ENCODE measurements at places on chromosomes 2 and 18.

- DNase-seq = no peak
These were observed 178.3 kb upstream of the SERPINE2 start for GRCh38 chr2:224217233-224217961.

DNA sequence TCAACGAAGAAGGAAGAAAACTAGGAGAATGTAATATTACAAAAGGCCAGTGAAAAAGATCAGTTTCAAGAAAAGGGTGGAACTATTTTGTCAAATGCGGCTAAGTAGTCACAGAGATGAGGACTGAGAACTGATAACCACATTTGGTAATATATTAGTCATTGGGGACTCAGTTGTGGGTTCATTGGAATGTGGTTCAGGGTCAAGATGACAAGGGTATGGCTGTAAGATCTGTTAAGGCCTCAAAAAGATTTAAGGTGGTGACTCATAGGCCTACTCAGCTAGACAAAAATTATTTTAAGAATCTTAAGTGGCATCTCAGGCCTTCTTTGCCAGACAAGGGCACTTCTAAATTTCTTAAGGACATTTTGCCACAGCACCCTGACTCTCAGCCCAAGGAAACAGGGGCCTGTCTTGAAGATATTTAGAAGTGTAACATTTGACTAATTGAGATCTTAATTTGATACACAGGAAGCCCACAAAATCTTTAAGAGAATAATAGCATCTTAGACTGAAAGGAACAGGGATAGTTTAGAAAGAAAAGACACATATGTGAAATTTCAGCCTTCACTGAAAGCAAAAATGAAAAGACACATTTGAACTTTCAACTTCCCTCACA is 81.3 kb downstream of the STRADB start:
- peak; percentile 52 for DNase-seq

DNA sequence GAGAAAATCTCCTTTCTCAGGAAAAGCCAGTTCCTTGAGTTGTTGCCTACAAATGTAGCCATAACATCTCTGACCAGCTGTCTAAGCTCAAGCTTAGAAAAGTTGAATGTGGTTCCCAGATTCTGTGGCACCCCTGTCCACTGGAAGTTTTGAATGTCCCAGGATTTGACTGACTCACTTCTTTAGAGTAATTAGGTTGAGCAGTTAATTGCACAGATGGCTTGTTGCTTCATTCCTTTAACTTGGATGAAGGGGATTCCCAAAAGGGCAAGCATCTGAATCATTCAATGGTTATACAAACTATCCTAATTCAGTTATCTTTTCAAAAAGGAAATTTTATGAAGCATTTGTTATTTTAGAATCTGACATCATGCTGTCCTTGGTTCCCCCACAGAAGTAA is 374.7 kb downstream of the LNPK start:
- DNase-seq = peak; percentile 81

GRCh38 chr2:96485751-96486651 is 19.2 kb downstream of the NEURL3 start:
- DNase-seq = peak; percentile 40

- no peak for DNase-seq
These were observed 79.9 kb downstream of the ALK start for GRCh38 chr2:29841386-29842004.

DNA sequence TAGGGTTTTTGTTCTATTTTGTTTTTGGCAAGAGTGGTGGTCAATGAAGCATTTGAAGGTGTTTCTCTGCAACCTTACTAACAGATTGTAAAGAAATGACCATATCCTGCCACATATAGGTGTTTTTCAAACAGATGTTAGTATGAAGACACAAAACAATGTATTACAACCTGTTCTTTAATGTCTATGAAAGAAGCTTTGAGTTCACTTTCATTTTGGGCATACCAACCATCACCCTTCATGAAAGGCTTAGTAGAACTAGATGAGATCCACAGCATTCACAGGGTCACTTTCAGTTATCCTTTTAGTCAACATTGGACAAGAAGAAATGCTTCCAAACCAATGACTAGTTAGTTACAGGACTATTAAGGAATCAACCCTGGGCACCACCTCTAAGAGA is 95.1 kb downstream of the EHBP1 start:
- DNase-seq = no peak

- DNase-seq = no peak
These were observed 100.5 kb upstream of the GLI2 start for GRCh38 chr2:120635146-120635545.

DNA sequence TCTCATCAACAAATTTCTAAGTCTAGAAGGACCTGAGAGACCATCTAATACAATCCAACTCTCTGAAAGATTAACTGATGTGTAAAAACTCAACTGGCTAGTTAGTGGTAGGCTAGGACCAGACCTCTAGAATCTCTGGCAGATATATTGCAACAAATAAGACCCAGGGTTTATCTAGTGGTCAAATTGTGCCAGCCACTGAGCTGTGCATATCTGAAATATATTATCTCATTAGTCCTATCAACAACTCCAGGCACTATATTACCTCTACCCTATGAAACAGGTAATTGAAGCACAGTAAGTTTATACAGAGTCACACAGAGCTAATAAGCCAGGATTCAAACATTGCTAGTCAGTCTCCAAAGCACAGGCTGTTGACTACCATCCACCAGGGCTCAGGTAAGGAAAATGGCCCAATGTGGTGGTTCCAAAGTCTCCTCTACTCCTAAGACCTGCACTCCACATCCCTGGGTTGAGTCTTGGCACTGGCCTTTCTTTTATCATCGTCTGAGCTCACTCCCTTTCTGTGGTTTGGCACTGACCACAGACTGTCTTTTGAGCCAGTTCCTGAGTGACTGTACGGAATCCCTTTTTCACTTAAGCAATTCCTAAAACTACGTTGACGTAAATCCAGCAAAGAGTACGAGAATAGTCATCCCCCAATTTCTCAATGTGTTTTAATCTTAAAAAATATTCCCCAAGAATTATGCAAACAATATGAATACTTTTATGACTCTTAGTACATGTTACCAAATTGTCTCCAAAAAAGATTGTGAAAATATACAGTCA is 11.9 kb upstream of the PID1 start:
- peak; percentile 24 for DNase-seq

GRCh38 chr2:209512971-209513370 is 89.1 kb downstream of the MAP2 start:
- no peak for DNase-seq

- DNase-seq = no peak
These were observed 65.7 kb upstream of the CHMP1B start for GRCh38 chr18:11785444-11786055.

GRCh38 chr2:172119089-172119488 is 16.4 kb upstream of the DLX2 start:
- DNase-seq = no peak

GRCh38 chr2:237525559-237526157 is 38.6 kb downstream of the MLPH start:
- DNase-seq = no peak
